Stimulated activated CD4-positive, alpha-beta T cell treated with anti-CD3 and anti-CD28 coated beads, Interleukin-1b, Interleukin-23, amount 100 ng/mL, for 1 hour (primary cell): ENCODE measurements at places on chromosomes 6 and 20.

GRCh38 chr20:25032478-25033264 is 25.3 kb downstream of the ACSS1 start:
- DNase-seq, result no peak

GRCh38 chr20:34269996-34270627 is 28.9 kb downstream of the ASIP start:
- DNase-seq, result no peak

DNA sequence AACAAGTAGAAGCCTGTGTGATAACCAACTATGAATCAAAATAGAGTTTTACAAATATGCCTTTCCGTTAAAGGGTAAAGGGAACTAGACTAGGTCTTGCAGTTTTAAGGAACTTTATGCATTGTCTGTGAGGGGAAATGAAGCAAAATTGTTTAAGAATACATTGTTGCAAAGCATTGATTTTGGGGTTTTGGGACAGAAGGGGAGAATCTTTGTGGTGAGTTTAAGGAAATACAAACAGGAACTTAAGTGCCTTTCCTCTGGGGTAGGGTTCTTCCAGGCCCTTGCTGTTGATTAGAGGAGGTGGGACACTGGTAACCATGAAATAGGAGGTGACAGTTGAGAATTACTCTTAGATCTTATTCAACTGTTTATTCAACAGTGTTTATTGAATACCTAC is 4.7 kb downstream of the MAPK14 start:
- no peak for DNase-seq

DNA sequence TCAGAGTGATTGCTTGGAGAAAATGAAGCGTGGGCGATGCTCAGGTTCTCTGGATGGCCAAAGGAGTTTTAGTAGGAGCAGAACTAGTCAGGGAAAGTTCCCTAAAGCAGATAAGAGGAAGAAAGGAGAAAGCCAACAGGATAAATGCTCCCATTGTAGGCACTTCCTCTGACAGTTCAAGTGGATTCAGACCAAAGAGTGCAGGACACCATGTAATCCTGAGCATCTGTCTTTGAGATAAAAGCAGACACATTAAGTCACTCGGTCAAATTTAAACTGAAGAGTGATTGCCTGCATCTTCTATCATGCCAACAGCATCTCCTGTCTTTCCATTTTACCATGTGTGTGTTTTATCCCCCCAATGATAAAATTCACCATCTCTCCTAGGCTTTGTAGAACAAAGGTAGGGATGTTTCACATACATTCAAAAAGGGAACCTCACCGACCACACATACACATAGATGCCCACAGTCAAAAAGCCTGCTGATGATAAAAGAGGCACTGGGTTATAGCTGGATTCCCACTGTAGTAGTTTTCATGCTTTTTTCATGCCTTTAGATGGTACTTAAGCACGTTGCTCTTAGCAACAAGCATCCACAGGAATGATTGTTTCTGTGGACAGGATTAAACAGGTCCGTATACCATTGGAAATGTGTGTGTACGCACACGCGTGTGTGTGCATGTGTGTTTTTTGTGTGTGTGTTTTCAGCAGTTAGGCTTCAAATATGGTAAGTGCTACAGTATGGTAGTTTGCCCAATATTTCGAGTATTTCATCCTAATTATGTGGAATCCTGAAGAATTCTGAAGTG is 7.0 kb downstream of the GRIK2 start:
- no peak for DNase-seq

- DNase-seq, result no peak
Measured at GRCh38 chr20:48294196-48294595, 508.9 kb upstream of the SULF2 start.

- no peak for DNase-seq
Measured at GRCh38 chr6:21751608-21752007, 158.1 kb downstream of the SOX4 start.

- no peak for DNase-seq
Measured at GRCh38 chr6:15036690-15037245, 209.1 kb upstream of the JARID2 start.

DNA sequence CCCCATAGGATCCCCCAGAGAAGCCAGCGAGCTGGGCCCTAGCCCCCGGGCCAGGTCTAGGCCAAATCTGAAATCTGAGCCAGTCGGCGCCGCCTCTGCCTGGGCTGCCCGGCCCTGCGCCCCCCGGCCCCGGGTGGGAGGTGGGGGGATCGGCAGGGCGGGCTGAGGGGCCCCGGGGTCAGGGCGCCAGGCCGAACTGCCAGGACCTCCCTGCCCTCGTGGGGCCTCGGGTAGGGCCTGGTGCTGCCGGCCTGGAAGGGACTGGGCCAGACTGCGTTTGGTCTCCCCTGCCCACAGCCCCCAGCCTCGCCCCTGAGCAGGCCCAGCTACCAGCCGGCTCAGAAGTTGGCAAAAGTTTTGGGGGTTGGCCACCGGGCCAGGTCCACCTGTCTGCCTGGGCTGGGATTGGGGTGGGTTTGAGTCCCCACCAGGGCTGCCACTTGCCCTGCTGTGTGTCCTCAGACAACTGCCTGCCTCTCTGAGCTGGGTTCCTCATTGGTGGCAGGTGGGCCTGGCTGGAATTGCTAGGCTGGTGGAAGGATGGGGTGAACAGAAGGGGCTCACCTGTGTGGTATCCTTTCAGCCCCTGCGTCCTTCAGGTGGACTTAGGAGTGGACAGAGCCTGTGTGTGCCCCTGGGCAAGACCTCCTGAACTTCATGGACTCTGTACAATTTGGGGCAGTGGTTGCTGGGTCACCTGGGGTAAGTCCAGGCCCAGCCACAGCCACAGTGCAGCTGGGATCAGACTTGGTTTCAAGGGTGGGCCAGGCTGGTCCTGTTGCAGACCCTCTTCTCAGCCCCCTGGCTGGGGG is 801 bp downstream of the SRC start:
- DNase-seq, result no peak

DNA sequence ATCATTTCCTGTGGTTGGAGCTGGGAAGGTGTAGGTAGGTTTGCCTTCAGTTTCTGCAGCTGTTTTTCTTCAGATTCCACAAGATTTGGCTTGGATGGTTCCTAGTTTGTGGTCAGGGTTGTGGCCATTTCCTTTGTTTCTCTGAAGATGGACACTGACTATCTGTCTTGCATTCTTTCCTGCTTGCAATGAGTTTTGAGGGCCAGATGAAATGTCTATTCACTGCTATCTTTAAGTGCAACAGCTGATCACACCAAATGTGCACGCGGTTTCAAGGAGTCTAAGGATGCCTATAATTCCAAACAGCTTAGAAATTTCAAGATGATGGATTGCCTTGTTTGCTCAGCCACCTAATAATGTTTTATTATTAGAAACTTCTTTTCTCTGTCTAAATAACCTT is 28.4 kb downstream of the IL20RA start:
- no peak for DNase-seq

- DNase-seq, result no peak
Measured at GRCh38 chr6:159074876-159075275, 30.1 kb upstream of the TAGAP start.

DNA sequence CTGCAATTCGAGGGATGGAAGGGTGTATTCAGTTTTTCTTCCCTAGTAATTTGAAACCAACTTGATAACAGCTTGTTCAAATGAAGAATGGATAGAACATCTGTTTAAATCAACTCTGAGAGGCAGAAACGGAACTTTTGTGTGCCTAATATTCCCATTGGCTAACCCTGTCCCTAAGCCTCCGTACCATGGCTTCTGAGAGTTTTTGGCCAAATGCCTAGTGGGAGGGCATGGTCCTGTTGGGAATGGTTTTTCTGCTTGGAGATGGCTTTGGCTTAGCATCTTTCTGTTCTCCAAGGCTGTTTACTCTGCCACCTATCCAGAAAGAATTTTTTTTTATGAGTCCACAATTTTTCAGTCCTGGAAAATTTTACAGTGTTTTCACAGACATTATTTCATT is 126.7 kb upstream of the MLIP start:
- DNase-seq, result no peak

- DNase-seq, result no peak
Measured at GRCh38 chr20:57996465-57996864, 232.0 kb downstream of the ANKRD60 start.

DNA sequence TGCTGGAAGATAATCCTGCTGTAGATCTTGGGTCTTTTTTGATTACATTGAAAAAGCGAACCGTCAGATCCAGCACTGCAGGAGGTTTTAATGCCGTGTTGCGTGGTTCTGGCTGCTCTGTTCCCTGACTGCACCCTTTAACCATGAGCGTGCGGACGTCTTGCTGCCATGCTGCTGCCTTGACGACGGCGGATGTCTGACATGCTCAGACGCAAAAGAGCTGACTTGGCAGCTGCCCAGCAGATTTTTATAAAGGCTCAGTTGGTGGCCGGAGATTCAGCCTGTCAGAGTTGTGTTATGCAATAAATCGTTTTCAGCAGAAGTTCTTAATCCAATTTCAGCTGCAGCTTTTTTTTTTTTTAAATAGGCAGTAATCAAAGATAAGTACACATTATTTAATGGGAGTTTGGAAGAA is 119.4 kb downstream of the JARID2 start:
- DNase-seq, result no peak

DNA sequence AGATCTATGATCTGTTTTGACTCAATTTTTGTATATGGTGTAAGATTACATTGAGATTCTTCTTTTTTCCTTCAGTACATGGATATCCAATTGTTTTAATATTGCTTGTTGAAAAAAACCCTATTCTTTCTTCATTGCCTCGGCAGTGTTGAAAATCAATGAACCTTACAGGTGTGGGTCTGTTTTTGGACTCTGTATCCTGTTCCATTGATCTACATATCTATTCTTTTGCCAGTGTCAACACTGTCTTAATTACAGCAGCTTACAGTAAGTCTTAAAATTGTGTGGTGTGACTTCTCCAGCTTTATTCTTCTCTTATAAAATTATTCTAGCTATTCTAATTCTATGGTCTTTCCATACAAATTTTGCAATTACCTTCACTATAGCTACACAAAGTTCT is 81.8 kb upstream of the KCNK16 start:
- DNase-seq, result no peak

GRCh38 chr6:73455865-73456629 is 4.0 kb upstream of the CGAS start:
- DNase-seq, result no peak

- no peak for DNase-seq
Measured at GRCh38 chr6:47922391-47922790, 140.6 kb downstream of the OPN5 start.

- no peak for DNase-seq
Measured at GRCh38 chr6:154267508-154268106, 89.0 kb downstream of the IPCEF1 start.

GRCh38 chr20:22491194-22491505 is 93.2 kb downstream of the FOXA2 start:
- DNase-seq, result no peak

GRCh38 chr6:158418501-158418900 is 106.2 kb downstream of the TULP4 start:
- DNase-seq, result no peak

- no peak for DNase-seq
Measured at GRCh38 chr20:10217721-10218410, 764 bp upstream of the SNAP25 start.

GRCh38 chr6:47631269-47631772 is 67.1 kb upstream of the ADGRF4 start:
- no peak for DNase-seq

GRCh38 chr20:22861231-22861980 is 173.7 kb upstream of the SSTR4 start:
- no peak for DNase-seq

GRCh38 chr6:18451756-18452155 is 64.6 kb downstream of the RNF144B start:
- no peak for DNase-seq

DNA sequence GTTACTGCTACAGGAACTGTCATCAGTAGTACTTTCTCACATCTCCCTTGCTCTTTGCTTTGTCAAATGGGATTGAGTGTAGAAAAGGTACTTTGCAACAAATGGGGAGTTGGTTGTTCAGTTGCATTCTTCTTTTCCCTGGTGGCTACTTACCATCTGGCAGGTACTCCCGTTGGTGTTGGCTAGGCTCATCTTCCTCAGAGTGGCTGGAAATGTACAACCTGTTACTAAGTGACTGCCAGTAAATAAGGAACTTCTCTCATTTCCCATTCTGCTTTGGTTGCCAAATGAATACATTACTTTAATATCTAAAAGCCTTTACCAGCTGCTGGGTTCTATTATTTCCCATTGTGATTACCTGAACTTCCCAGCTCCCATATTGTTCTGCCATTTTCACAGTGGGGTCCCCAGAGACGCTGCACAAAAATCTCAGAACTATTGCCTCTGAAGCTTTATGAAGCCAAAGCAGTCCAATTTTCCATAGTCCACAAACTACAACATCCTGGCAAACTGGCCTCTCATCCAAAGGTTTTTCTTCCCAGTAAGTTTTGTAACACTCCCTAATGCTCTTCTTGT is 229.7 kb upstream of the HTR1E start:
- no peak for DNase-seq

DNA sequence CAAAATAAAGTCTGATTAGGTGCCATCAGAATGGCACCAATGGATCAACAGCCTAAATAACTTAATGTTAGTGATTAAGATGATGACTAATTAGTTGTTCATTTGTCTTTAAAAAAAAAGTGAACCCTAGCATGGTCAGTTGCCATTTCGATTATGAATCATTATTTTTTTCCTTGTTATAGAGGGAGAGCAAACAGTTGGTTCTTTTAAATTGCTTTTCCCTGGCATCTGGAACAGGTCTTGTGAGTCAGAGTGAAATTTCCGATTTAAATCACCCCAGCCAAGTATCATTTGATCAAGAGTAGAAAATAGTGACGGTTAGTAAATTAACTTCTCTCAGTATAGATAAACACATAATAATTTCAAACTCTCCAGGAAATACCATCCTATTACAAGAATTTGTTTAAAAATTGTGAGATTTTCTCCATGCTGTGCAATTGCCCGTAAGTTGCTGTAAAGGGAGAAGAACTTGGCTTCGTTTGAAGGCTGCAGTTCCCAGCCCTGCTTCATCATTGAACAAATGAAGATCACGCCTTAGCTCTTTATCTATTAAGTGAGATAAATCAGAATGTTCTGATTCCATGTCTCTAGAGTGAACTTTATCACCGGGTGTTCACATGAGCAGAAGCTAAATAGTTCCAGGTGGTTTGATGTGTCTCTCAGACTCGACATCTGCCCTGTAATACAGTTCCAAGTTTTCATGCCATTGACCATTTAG is 741.3 kb downstream of the DOK5 start:
- DNase-seq, result no peak

DNA sequence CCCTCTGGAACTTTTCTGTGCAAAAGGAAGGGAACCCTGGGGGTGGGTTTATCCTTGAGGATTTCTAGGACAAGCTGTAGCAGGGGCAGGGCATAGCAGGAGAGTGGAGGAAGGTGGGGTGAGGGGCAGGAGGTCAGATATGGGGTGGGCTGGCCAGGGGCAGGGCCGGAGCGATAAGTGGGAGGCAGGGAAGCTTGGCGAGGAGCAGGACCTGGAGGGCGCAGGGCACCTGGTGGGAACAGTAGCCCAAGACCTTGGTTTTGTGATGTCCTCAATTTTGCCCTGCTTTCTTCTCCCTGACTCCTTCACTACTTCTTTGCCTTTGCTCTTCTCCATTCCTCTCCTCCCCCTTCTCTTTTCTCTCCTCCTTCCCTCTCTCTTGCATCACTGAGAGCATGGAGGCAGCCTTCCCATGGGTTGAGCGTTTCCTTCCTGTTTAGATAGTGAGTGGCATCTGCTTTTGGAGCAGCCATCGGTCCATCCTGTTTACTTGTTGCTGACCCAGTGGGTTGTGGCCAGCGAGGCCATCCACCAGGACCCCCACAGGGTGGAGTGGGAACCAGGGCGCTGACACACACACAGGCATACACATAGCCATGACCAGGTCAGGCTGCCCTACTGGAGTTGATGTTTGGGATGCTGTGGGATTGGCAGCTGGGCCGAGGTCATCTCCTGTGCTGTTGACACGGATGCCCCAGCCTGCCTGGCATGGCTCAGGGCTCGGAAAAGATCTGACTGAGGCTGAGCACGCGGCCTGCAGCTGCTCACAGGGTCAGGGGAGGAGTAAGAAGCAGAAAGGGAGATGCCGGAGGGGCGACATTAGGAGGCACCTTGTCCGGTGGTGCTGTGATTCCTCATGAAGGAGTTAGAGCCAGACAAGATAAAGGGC is 121.0 kb upstream of the RNF24 start:
- no peak for DNase-seq
